Stimulated activated naive CD4-positive, alpha-beta T cell treated with Interleukin-2 at 50 U/mL for 16 hours (primary cell): ENCODE measurements at places on chromosomes 3 and 15.

GRCh38 chr3:48679411-48680391 is 6.0 kb downstream of the NCKIPSD start:
- no peak for DNase-seq

DNA sequence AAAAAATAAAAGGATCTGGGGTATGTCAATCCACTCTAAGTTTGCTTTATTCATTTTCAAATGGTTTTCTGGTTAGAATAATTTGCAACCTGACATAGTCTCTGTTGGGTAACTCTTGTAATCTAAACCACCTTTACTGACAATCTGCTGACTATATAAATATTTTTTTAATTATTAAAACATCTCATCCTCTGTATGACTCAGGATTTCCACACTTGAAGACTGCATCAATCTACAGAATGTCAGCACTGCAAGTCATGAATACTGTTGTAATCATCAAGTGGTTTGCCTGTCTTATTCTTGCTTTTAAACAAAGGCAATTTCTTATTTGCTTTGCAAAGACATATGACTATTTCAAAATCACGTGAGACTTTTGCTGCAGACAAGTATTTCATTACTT is 42.1 kb downstream of the VGLL3 start:
- DNase-seq, result no peak

GRCh38 chr3:48655606-48656005 is 7.1 kb downstream of the CELSR3 start:
- peak; percentile 74 for DNase-seq

DNA sequence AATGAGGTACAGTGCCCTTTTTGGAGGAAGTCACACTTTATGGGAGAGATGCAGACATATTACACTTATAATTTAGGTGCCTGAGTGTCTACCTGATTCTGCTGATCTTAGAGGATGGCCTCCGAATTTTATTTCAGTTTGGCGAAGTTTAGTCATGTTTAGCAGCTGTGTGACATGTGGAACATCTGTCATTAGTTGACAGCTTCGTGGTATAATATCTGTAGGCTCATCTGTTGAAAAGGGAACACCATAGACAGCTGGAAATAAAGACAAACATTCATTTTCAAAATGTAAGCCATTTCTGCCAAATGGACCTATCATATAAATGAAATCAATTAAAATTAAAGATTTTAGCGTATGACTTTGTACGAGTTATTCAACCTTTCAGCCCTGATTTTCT is 165.4 kb downstream of the CFAP20DC start:
- DNase-seq, result no peak

GRCh38 chr15:48798319-48798718 is 12.6 kb downstream of the CEP152 start:
- DNase-seq, result no peak

- peak; percentile 14 for DNase-seq
Observed at GRCh38 chr15:66923438-66923881, 141.9 kb upstream of the SMAD3 start.

- DNase-seq, result no peak
Observed at GRCh38 chr3:32592011-32592410, 21.4 kb upstream of the DYNC1LI1 start.

GRCh38 chr3:133987136-133987535 is 42.6 kb downstream of the SLCO2A1 start:
- DNase-seq, result no peak

- no peak for DNase-seq
Observed at GRCh38 chr3:76638006-76638405, 401.9 kb upstream of the ROBO2 start.

GRCh38 chr3:18987862-18988447 is 160.4 kb upstream of the KCNH8 start:
- DNase-seq, result no peak

GRCh38 chr3:43344520-43344919 is 58.2 kb downstream of the SNRK start:
- no peak for DNase-seq

GRCh38 chr3:123620343-123620742 is 35.5 kb upstream of the HACD2 start:
- no peak for DNase-seq

DNA sequence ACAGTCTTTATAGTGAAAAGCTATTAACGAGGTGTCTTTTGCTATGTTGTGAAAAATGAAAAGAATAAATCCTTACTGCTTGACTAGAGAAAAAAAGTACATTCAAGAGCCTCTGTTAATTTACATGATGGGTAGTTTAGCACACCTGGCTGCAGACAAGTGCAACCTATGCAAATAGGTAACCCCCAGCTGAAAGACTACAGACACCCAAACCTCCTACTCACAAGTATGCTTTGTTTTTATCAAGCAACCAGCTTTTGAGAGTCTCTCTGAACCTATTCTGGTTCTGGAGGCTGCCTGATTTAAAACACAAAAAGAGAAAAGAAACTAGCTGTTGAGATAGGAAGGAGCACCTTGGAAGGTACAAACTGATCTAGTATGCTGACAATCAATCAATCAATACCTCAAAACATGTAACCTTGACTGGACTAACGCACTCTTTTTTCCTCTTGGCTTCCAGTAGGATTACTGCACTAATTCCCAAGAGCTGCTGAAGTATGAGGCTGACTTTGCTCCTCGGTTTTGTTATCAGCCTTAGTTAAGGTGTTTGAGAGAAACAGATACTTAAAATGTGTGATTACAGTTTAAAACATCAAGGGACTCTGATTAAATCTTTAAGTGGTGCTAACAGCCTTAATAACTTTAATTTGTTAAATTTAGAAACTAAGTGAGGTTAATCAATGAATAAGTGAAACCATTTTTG is 63.6 kb downstream of the OSBPL10 start:
- DNase-seq, result no peak

GRCh38 chr3:46519952-46520351 is 22.2 kb downstream of the RTP3 start:
- DNase-seq, result no peak

DNA sequence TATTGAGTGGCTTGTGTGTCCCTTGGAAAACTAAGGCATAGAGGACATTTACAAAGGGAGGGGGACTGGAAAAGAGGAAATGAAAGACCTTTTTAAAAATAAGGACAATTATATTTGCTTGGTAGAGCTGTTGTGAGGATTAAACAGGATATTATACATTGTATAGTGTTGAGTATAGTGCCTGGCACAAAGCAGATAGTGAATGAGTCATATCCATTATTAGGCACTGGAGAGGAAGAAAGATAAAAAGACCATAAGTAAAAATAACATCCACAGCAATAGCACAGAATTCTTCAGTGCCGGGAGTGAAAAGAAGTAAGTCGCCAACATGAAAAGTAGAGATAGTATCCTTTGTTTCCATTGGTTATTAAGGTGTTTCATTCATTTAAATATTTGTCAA is 623.3 kb downstream of the PDCD6IP start:
- DNase-seq, result no peak

GRCh38 chr3:185423178-185423577 is 60.2 kb downstream of the MAP3K13 start:
- no peak for DNase-seq

DNA sequence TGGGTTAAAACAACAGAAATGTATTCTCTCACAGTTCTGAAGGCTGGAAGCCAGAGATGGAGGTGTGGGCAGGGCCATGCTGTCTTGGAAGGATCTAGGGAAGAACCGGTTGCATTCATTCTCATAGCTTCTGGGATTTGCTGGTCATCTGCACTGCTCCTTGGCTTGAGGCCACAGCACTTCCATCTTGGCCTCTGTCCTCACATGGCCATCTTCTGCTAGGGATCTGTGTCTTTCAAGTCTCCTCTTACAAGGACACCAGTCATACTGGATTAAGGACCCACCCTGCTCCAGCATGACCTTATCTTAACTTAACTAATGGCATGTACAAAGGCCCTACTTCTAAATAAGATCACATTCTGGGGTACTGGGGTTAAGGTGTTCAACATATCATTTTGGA is 47.7 kb downstream of the RPLP1 start:
- DNase-seq, result no peak

GRCh38 chr3:149437710-149438109 is 36.8 kb upstream of the TM4SF4 start:
- DNase-seq, result no peak

DNA sequence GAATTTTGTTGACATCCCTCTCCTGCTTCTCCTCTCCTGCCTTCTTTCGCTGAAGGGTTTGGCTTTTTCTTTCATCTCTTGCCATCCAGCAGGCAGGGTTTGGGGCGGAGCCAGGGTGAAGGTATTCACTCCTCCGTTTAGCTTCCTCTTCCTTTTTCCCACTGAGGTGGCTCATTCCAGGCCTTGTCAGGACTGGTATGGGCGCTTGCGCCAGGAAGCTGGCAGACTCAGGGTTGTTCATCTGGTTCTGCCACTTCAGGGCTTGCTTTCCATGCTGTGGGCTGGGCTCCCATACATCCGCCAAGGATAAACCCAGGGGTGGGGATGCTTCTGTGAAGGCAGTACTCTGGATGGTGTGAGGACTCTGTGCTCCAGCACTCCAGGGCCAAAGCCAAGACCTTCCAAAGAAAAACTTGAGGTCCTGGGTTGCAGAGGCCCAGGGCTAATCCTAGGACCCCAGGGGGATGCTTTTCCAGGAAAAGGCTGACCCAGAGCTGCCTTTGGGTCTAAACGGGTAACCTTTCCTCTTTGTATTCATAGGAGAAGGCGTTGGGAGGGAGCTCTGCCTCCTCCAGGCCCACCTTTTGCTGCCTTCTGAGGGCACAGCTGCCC is 7.7 kb upstream of the AMOTL2 start:
- no peak for DNase-seq

DNA sequence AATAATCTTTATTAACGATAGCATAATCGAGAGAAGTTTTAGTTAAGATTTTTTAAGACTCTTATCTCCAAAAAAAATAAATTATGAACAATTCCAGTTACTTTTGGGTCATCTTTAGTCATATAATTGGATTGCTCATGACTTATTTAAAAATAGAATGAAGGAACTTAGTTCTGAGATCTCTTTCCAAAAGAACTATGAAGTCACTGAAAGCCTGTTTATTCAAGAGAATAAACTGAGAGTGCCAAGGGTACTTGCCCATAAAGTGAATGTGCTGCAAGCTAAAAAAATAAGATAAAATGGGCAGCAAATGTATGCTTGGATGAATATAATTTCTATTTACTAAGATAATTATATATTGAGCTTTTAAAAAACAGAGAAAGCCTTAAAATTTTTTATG is 176.5 kb upstream of the PLSCR5 start:
- no peak for DNase-seq

DNA sequence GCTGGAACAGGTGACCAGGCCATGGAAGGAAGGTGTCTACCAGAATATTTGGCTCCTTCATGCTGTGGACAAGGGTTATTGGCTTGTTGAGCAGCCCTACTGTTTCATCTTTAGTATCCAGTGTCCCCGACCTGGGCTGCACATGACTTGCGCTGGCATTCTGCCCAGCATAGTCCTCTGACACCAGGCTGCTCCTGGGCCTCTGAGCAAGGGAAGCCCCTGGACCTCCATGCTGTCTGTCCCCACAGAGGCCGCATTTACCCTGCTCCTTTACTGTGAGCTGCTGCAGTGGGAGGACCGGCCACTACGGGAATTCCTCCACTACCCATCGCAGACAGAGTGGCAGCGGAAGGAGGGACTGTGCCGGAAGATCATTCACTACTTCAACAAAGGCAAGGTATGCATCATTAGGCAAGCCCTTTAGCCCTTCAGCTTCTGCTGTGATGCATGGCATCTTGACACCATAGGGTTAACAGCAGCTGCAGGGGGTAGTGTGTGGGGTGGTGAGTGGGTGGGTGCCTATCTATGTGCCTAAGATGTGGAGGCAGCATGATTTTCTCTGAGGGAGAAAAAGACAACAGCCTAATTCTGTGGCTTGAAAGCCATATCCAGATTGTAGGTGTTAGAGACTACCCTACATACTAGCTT is 44.0 kb upstream of the MANF start:
- DNase-seq, result no peak

DNA sequence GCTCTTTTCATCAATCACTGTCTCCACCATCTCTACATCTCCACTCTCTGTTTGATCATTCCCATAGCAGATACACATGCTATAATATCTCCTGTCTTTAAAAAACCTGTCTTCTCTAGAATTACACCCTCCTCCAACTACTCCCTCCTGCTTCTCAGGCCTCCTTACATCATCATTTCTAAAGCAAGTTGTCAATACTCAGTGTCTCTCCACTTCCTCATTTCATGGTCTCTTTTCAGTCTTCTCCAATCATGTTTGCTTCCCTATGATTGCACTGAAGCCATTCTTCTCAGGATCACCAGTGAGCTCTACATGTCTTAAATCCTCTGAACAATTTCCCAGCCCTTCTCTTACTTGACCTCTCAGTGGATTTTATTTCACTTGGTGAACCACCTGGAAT is 87.0 kb upstream of the ZNF280D start:
- DNase-seq, result no peak

- DNase-seq, result no peak
Observed at GRCh38 chr15:79030470-79030869, 60.1 kb downstream of the RASGRF1 start.

- no peak for DNase-seq
Observed at GRCh38 chr3:128081226-128081625, 29.0 kb downstream of the SEC61A1 start.

GRCh38 chr3:127652246-127652995 is 20.3 kb upstream of the ABTB1 start:
- peak; percentile 4 for DNase-seq

- DNase-seq, result no peak
Observed at GRCh38 chr15:25803541-25803940, 59.6 kb downstream of the ATP10A start.

DNA sequence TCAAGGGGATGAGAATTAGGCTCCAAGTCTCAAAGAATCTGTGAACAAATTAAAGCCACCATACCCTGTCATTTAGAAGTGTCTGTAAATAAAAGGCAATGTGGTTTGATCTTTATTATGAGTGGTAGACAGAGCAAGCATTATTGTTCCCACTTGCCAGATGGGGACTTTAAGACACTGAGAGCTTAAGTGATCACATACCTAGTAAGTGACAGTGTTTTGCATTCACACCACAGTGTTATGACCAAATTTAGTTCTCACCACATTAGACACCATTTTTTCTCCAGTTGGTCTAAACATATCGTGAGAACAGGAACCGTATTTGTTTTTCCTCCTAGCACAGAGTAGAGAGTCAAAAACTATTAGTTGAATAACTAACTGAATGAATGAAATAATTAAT is 13.2 kb upstream of the ZBED2 start:
- no peak for DNase-seq

GRCh38 chr3:169809230-169809795 is 3.4 kb upstream of the LRRIQ4 start:
- no peak for DNase-seq

GRCh38 chr3:45568848-45569762 is 25.4 kb upstream of the LIMD1 start:
- DNase-seq, result no peak

GRCh38 chr3:64961301-64961700 is 273.5 kb upstream of the ADAMTS9 start:
- no peak for DNase-seq

GRCh38 chr3:14587740-14588360 is 47.7 kb upstream of the GRIP2 start:
- DNase-seq, result no peak

- no peak for DNase-seq
Observed at GRCh38 chr3:134300520-134300919, 49.9 kb upstream of the RYK start.

DNA sequence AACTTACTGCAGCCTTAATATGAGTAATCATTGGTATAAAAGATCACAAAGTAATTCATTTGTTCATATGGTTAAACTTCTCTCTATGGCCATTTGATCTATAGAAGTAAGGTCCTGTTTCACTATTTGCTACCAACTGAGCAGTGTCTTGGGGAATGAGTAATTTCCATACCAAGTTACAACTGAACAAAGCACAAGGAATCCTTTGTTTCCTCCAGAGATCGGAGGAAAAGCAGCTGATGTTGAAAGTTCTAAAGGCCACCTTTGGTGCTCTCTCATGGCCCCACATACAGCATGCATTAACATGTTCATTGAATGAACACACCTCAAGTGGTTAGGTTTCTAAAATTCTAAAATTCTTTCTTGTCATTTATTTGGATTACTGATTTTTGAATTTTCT is 7.1 kb upstream of the CNTN3 start:
- no peak for DNase-seq
